ENCODE measurements at places on chromosomes 2 and 18. TPM values are rescaled to one million over a fixed set of nuclear protein-coding genes. Genes with fewer than 3 reads are reported as not detected.

EN1 gene
- not detected for total RNA-seq

ITGA6 gene
- total RNA-seq = 0.42 TPM

MERTK gene
- not detected for total RNA-seq

GRCh38 chr2:62196278-62196901, 475 bp downstream of the B3GNT2 start:
- DNase-seq = no peak

GRCh38 chr2:119206201-119206600, 17.4 kb upstream of the STEAP3 start:
- DNase-seq = no peak

SERPINB4 gene
- not detected for total RNA-seq

DNA sequence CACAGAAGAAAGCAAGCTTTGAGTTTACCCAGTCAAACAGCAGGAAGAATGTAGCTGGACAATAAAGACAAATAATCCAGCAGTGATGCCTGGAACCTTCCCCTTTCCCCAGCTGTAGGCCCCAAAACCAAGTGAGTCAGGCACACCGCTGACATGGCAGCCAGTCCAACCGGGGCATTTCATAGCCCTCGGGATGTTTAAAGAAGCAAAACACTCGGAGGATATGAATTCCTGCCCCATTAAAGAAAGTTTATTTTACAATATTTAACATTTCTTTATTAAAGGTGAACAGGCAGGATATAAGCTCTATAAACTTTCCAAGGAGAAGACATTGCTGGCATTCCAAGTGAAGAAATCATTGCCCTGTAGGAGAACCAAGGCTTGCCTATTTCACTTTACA, 507.6 kb upstream of the TNP1 start:
- no peak for DNase-seq

GRCh38 chr2:109423556-109424359, 190.0 kb downstream of the SEPTIN10 start:
- DNase-seq = no peak

GRCh38 chr18:25349926-25350487, 2.0 kb downstream of the ZNF521 start:
- DNase-seq = no peak

GRCh38 chr18:77118256-77119090, 14.1 kb downstream of the MBP start:
- no peak for DNase-seq

DNA sequence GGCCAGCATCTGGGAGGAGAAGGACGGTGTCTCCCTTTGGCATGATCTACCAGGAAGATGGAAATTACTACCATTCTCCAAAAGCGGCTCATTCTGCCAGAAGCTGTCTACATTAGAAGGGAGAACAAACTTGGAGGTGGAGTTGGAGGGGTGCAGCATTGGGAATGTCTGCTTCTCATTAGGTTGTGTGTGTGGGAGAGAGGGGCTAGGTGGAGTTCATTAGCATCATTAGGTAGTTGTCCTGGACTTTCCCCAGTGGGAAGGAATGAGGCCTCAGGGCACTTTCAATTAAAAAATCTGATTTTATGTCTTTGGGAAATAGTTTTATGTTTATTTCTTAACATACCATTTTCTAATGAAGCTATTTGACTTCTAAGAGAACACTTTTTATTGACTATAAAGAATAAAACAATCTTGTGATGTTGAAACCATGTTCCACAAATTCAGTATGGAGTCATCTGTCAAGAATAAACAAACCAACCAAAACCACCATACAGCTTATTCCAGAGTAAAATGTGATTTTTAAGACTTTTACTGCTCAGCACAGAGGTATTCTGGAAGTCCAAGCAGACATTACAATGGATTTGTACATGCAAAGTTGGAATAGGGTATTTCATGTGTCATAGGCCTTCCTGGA, 60.6 kb downstream of the VAPA start:
- no peak for DNase-seq

DNA sequence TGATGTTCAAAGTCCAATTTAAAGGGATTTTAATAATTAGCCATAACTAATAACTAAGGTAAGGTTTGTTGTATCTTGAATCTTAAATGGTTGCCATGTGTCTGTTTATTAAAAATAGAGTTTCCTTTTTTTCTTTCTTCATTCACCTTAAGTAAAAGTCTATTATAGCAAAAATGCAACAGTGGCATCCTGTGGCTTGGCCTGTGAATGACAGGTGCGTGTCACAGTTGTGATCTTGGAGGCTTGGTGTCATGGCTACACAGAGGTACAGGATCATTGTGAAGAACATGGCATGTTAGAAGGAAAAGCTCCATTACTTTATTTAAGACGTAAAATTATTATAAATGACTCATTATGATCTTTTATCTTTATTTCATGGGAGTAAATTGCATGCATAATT, 246.1 kb downstream of the BCL2 start:
- no peak for DNase-seq

GRCh38 chr2:121287146-121287798, 2.3 kb upstream of the TFCP2L1 start:
- DNase-seq = no peak

- no peak for DNase-seq
These were observed 316.6 kb upstream of the NCKAP5 start for GRCh38 chr2:133884739-133885381.

DNA sequence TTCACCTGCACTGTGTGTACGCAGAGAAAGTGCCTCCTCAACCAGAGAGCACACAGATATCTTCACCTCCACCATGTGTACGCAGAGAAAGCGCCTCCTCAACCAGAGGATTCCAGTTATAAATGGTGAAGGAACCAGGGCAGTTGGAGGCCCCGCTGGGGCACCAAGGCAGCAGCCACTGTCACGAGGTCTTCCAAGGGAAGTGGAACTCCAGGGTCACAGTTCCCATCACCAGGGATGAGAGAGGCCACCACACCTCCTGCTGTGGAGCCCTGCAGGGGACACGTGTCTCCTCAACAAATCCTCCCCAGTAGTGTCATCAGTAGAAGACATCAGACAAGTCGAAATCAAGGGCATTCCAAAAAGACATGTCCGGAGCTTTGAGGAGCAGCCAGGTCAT, 28.2 kb upstream of the NFATC1 start:
- DNase-seq = no peak

GRCh38 chr18:37489998-37490397, 75.6 kb downstream of the CELF4 start:
- no peak for DNase-seq

DNA sequence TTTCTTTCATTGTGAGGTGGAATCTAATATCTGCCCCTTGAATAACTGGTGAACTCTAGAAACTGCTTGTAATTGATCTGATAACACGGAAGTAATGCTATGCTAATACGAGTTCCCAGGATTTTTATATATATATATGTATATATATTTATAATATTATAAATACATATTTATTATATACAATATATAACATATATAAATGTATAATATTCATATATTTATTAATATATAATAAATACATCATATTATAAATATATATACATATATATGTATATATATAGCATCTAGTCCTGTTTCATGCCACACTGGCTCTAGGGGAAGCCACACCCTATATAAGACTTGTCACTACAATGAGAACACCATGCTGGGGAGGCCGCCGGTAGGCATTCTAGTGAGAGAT, 156.7 kb upstream of the CDH19 start:
- no peak for DNase-seq

GRCh38 chr2:23509596-23510292, 124.8 kb downstream of the KLHL29 start:
- DNase-seq = no peak

GRCh38 chr2:170892391-170892951, 36.6 kb upstream of the GORASP2 start:
- DNase-seq = no peak

DNA sequence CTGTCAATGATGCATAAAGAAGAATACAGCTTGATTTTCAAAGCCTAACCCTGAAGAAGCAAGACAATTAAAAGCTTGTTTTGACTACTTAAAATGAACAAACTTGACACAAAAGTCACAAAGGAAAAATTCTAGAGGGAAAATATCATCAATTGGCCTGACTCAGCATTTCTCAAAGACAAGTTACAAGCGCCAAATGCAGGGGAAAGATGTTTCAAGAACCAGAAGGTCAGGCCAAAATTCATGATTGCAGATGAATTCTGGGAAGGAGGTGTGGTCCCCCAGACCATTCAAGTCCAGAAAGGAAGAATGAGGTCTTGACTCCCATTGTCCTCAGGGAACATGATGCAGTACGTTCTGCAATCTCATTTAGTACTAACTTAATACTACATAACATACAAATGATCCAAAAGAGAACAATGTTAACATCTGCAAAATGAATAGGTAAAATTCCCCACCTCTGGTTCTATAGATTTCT, 64.5 kb downstream of the FAM210A start:
- DNase-seq = no peak

GULP1 gene
- total RNA-seq = not detected

AMER3 gene
- total RNA-seq = not detected

DNA sequence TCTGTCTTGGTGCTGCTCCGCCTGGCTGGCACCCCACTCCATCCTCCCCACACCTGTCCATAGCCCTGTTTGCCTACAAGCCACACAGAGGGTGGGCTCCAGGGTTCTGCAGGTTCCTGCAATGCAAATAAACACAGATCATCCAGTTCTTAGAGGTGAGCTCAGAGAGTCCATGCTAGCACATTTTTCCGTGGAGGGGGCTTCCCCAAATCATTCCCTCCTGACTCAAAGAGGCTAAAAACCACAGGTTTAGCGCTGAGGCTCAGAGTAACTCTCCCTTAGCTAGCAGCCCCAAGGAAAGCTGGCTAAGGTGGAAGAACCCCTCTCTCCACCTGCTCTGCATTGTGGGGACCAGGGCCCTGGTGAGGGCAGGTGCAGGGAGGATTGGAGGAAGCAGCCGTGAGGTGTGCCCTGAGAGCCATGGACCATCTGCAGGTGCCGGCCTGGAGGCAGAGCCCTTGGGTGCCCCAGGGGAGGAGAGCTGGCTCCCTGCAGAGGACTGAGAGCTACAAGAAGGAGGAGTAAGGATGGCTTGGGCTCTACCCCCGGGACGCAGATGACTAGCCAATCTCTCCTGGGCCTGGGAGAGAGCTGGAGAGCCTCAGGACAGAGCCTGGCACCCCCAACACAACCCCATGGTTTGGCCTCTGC, 23.8 kb upstream of the TEX44 start:
- DNase-seq = no peak

ATL2 gene
- total RNA-seq = 43.2 TPM

AQP12B gene
- total RNA-seq = not detected

GRCh38 chr2:42808301-42808700, 15.9 kb upstream of the HAAO start:
- no peak for DNase-seq

- DNase-seq = no peak
These were observed 46.6 kb downstream of the KANSL3 start for GRCh38 chr2:96591494-96591893.

SNRNP200 gene
- 185 TPM for total RNA-seq

DNA sequence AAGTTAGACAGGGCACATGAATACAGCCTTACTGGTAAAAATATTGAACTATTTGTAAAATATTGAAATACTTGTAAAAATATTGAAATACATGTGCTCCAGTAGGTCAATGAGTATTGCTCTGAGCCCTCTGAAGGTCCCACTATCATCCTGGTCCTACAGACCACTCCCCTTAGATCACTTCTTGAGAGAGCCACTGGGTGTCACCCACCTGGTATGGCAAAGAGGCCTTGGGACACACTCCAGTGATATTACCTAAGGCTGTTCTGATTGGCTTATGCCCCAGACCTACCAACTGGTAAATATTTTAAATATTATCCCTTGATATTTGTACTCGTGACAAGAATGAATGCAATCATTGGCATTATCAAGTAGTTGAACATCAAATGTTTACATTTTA, 5.0 kb downstream of the THSD7B start:
- DNase-seq = no peak

GRCh38 chr2:59529726-59530125, 1023.7 kb downstream of the BCL11A start:
- DNase-seq = no peak

ZSWIM2 gene
- not detected for total RNA-seq

GRCh38 chr2:46079985-46080560, 217.1 kb upstream of the EPAS1 start:
- DNase-seq = no peak

NAT8 gene
- total RNA-seq = not detected

SULT1C2 gene
- total RNA-seq = not detected

DNA sequence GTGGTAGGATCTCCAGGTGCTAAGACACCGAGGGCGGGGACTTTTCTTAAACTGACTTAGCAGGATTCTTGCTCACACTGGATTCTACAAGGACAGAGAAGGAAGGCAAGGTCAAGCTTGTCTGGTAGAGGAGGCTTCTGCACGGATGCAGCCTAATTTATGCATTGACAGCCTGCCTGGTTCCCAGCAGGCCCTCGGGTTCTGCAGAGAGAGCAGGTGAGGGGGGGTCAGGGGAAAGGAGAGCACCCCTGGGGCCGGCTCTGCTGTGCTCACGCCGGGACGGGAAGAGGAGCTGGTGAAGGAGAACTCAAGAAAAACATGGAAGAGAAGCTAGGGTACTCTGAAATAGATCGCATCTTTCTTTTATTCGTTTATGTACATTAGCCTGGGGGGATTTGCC, 46.4 kb downstream of the ADI1 start:
- DNase-seq = no peak

DNA sequence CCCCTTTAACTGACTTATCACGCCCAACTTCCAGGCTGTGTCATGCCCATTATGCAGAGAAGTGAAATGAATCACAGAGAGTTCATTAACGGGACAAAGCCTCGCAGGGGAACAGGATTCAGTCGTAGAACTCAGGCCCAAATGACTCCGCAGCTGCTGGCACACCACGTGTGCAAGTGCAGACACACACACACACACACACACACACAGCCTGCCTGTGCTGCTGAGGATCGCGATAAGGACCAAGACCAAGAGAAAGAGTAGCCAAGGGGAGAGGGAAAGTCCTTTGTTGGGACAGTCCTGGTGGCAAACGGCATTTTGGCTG, 90.0 kb upstream of the TAF1B start:
- DNase-seq = no peak

GRCh38 chr2:1360557-1361250, 52.6 kb upstream of the TPO start:
- DNase-seq = no peak

GRCh38 chr2:160989778-160990177, 170.4 kb upstream of the TANK start:
- no peak for DNase-seq

DNA sequence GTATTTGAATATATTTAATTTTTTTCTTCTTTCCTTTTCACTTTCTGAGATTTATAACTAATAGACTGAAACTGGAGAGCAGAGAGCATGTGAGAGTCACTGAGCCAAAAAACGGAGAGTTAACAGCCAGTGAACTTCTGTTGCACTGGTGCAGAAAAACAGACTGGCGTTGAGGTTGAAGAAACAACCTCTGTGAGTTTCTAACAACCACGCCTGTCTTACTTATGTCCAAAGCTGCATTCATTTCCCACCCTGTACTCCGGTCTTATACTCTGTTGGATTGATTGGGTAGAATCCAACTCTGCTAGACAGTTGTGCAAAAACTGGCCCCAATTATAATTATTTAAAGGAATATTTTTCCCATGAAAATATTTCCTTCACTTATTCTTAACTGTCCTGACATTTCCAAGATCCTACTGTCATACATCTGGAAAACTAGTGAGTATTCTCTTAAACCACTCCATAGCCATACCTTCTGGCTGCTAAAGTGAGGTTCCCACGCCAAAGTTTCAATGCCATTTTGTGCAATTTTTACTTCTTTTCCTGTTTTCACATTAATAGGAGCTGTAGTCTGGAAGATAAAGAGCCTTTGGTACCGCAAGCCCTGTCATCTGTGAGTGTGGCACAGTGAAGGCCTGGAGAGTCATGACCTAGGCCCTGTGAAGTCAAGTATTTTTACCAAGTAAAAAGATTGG, 9.4 kb downstream of the CYP1B1 start:
- no peak for DNase-seq

IL1B gene
- total RNA-seq = 0.71 TPM
